ENCODE measurements at places on chromosomes 2 and 18. TPM values are rescaled to one million over a fixed set of nuclear protein-coding genes. Genes with fewer than 3 reads are reported as not detected.

DNA sequence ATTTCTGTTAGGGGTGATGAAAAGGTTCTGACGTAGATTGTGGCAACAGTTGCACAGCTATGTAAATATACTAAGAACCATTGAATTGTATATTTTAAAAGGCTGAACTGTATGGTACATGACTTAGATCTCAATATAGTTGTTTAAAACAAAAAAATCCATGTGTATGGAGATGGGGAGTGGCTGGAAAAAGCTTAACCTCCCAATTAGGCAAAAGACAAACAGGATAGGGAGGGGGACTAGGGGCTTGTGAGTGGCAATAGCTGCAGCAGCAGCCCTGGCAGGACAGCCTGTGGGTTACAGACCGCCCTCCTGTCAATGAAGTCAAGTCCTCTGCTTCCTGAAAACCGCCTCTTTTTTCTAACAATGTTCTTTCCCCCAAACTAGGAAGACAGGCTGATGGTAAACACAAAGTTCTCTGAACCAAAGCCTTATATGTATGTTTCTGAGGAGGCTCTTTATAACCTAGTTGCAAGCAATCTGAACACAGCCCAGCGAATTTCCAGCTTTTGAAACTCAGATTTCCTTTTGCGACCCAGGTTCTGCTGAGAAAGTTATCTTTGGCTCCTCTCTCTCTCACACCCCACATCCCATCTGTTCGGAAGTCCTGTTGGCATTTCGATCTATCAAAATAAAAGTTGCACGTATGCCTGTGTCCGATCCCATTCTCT lies 10.3 kb downstream of the ATP8B1 start:
- peak; percentile 83 for DNase-seq

GRCh38 chr2:233638836-233639235 lies 2.6 kb downstream of the UGT1A10 start:
- no peak for DNase-seq

- peak; percentile 17 for DNase-seq
Measured at GRCh38 chr2:24743924-24744323, 49.3 kb downstream of the PTRHD1 start.

- DNase-seq = no peak
Measured at GRCh38 chr2:48541666-48542389, 11.9 kb downstream of the STON1 start.

GRCh38 chr2:1773883-1774282 lies 29.6 kb upstream of the PXDN start:
- no peak for DNase-seq

GRCh38 chr18:79902075-79902474 lies 49.4 kb downstream of the SLC66A2 start:
- DNase-seq = no peak

CHRND gene
- total RNA-seq = not detected

ERICH2 gene
- total RNA-seq = not detected

DNA sequence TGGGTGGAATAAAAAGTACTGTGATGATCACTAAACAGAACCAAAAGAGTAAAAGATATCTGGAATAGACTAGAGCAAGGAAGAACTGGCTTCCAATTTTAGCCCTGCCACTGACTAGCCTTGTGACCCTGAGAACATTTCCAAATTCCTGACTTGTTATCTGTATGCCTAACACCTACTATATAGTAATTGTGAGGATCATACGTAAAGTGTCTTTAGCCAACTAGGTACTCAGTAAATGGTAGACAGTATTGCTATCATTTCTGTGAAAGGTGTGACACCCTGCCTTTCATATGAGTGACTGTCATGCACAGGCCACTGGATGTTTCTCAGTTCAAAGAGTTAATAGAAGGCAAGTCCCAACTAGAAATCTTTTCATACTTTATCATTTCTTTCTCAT lies 29.8 kb downstream of the CYTIP start:
- DNase-seq = no peak

DNA sequence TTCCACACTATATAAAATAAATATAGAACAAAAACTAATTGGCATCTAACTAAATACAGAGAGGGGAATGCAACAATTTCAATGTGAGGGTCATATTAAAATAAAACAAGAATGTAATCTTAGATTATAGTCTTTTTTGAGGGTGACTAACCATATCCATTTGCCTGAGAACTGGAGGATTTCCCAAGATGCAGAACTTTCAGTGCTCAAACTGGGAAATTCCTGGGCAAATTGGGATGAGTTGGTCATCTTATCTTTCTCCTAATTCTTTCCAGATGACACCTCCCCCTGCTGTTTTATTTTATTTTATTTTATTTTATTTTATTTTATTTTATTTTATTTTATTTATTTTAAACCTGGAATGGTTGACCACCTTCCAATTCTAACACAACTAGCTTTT lies 846.2 kb downstream of the SLC4A3 start:
- no peak for DNase-seq

GRCh38 chr18:42038936-42039335 lies 83.9 kb downstream of the PIK3C3 start:
- peak; percentile 76 for DNase-seq

DNA sequence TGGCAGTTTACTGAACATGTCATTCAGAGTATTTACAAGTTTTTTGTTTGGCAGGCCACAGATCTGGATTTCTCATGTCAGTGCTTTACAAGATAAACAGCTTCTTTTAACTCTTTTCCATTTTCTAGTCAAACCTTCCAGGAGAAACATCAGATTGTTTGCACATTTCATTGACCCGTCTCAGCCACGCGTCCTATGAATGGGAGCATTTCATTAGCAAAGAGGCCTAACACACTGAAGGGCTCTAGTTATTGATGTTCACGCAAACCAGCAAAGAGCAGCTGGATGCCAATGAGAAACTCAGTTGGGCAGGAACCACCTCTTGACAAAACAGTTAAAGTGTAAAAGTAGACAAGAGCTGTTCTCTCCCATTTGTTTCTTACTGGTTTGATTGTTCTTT lies 29.2 kb upstream of the MFF start:
- DNase-seq = no peak

CPLX4 gene
- not detected for total RNA-seq

DNA sequence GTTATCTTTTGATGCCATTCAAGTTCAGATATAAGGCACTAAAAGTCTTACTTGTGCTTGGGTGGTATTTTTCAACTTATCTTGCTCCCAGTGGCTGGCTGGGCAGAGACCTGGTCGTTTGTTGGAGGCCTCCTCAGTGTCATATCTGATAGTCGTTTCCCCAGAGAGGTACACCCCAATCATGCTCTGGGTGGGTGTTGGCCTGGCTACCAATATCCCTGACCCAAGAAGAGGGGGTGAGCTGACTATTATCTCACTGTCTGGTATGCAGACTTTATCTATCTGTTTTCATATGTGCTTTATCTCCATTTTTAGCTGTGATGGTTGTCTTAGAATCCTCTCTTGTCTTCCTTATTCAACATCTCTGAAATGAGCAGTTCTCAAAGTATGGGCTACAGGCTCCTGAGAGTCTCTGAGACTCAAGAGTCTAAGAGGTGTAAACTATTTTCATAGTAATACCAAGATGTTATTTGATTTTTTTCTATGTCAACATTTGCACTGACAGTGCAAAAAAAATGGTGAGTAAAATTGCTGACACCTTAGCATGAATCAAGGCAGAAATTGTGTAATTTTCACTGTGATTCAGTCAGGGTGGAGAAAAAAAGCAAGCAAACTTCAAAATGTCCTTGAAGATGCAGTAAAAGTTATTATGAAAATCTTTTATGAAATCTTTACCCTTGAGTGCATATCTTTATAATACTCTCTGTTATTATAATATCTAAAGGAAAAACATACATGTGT lies 12.3 kb upstream of the PLEK start:
- no peak for DNase-seq

DNA sequence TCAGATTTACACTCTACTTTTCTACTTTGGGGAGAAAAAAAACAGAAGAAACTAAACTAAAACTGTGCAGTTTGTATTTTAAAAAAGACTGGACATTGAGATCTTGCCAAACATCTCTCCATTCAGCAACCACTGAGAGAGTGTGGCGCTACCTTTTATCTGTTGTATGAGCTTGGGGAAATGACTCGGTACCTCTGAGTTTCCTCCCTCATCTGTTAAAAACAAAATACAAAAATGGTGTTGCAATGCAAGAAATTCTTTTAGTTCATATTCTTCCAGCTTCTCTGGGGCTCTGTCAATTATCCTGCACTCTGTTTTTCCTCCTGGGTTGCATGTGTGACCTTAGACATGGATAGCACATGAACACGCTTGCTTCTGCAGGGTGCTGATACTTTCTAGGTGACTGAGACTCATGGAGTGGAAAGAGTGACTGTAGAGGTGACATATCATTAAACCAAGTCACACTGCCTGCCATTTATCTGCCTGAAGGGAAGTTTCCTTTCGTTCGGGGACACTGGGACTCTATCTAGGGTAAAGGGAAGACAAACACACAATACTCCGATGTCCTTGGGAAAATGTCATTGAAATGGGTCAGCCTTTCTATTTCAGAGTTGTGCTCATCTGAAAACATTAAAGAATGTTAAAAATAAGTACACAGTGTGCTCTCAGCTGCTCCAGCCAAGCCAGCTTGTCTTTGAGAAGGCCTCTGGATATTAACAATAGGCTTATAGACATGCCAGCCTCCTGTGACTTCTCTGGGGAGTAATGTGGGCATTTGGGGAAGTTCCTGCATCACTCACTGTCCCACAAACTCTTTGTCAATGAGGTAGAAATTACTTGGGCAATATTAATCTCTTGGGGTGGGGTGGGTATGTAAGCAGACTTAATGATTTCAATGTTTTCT lies 91.4 kb downstream of the TRIB2 start:
- peak; percentile 37 for DNase-seq

CYBRD1 gene
- 30.5 TPM for total RNA-seq

MC2R gene
- not detected for total RNA-seq

GRCh38 chr2:241180495-241180894 lies 8.0 kb upstream of the ANO7 start:
- no peak for DNase-seq

GRCh38 chr18:46688853-46689525 lies 32.0 kb upstream of the LOXHD1 start:
- DNase-seq = no peak

Data from dermis blood vessel endothelial cell (primary cell).